ENCODE measurements at places on chromosomes 4 and X.
A peak's percentile ranks its signal among the peaks of the same experiment; 100 is the strongest.

GRCh38 chrX:140292961-140293360 lies 211.9 kb downstream of the SOX3 start:
- DNase-seq: no peak

DNA sequence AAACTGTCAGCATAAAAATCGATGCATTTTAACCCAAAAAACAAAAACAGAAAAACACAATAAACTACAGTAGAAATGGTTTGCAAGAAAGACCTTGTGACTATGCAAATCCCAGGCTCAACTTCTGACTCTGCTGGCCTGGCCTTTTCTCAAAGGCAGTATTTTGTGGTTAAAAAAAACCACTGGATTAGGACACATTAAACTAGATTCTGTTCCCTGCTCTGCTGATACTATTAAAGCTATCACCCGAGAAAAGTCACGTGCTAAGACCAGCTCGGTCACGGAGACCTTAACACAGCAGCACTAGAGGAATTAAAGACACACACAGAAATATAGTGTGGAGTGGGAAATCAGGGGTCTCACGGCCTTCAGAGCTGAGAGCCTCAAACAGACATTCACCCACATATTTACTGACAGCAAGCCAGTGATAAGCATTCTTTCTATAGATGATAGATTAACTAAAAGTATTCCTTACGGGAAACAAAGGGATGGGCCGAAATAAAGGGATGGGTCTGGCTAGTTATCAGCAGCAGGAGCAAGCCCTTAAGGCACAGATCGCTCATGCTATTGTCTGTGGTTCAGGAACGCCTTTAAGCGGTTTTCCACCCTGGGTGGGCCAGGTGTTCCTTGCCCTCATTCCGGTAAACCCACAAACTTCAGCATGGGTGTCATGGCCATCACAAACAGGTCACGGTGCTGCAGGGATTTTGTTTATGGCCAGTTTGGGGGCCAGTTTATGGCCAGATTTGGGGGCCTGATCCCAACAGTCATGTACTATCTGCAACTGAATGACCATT lies 16.1 kb downstream of the CBR4 start:
- no peak for DNase-seq

- no peak for DNase-seq
These were observed 24.5 kb downstream of the KIAA0232 start for GRCh38 chr4:6806924-6807626.

GRCh38 chr4:5969336-5969735 lies 48.9 kb downstream of the C4orf50 start:
- DNase-seq: no peak

DNA sequence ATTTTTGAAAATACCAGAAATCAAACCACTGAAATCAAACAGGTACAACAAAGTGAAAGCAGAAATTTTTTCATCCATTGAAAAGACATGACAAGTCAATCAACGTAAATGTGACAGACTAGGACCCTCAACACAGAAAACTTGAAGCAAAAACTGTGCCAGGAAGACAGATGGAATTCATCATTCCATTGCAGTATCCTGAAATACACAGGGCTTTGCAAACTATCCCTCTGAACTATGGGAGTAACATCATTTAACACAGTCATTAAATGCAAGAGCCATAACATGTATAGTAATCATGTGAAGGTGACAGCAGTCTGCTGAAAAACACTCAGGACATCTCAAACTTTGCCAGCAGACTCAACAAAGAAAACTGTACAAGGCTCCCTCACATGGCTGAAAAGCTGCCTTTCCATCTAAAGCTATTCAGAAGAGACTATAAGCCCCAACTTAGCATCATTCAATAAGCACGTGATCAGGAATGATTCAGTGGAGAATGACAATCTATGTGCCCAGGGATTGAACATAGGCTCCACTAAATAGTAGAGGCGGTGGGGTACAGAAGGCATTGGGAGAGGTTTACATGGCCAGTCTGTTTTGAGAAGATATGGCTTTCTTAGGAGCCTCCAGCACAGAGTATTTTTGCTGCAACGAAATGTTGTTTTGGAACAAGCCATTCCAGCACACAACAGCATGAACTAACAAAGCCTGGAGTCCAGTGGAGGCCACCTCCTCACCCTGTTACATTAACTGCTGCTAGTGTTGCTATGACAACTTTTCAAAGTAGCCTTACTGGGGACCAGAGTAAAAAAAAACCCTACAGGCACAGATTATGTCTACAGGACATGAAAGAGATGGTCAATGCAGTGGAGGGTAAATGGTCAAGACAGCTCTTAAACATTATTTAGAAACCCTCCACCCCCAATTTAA lies 274.5 kb upstream of the NOCT start:
- no peak for DNase-seq

GRCh38 chrX:11499076-11500044 lies 166.4 kb downstream of the ARHGAP6 start:
- DNase-seq: no peak

DNA sequence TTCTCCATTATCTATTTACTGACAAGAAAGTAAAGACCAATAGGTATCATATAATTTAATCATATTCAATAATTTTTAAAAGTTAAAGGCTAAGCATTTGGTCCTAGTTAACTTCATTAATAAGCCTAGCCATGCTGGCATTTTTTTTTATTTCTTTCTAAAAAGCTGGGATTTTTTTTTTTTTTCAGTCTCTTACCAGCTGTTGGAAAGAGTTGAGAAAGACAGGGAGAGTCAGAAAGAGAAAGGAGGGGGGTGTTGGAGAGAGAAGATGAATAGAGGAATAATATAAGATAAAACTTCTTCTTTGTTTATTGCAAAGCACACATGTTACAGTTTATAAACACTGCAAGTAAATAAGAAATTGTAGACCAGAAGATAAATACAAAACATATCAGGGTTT lies 5.9 kb upstream of the NR3C2 start:
- DNase-seq: no peak

- DNase-seq: no peak
These were observed 170.2 kb upstream of the PCDH18 start for GRCh38 chr4:137702512-137702911.

DNA sequence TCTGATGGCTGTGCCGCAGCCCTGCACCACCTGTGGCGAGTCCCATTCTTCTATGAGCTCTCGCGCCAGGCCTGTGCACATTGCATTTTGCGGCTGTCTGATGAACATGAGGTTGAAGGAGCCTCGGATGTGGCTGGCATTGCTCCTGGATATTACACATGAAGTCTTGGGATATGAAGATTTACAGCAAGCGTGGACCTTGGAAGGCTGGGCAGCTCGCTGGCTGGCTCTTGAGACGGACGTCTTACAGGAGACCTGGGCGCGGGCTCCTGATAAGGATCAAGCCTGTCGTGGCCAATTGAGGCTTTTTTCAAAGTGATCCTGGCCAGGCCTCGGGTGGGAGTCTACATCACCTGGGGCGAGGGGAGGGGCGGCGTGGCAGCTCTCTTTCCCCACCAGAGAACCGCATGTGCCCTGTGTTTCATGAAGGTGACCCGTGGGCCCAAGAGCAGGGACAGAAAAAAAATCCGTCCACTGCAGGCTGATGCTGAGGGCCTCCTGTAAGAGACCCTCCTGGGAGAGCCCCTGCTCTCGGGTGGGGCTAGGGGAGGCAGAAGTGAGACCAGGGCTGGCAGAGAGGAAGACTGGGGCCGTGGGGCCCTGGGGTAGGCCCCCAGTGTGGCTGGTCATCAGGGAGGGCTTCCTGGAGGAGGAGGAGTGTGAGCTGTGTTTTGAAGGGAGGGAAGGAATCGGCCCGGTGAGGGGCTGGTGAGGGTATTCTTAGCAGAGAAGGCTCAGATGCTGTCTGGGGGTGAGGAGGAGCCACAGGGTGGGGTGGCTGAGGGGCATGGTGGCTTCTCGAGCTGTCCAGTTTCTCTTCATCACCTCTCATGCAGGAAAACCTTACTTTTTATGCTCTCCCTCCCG lies 23.6 kb downstream of the CPZ start:
- no peak for DNase-seq

- DNase-seq: peak; percentile 8
These were observed at the start of gene NAP1L5 for GRCh38 chr4:88697588-88698329. Gene NAP1L5 (minus strand): TSS chr4:88697829. CDS start chr4:88697754, 75 bp downstream.

- DNase-seq: no peak
These were observed 119.3 kb upstream of the NR3C2 start for GRCh38 chr4:148561467-148561866.

- DNase-seq: no peak
These were observed 22.3 kb downstream of the UBA6 start for GRCh38 chr4:67678612-67679011.

DNA sequence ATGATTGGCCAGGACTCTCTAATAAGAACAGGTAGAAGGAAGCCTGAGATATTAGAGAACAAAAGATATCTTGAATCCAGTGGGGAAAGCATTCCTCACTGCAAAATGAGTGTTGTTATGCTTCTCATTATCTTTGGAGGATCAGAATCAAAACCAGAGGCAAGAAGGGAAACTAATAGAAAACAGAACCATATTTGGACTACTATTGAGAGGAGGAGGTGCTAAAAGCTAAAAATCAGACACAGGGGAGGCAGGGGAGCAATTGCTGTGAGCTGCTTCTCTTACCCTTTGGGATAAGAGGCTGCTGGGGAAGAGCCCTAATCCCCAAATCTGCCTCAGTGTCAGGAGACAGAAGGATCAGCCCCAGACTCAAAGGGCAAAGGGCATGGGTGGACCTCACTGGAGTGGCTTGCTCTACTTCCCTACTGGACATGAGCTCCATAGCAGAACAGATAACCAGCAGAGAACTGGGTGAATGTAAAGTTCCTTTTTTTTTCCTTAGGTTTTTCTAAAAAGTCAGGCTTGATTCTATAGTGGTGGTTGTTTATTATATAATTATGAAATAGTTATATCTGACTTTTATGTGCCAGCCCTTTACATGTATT lies 60.1 kb downstream of the SEPTIN11 start:
- DNase-seq: no peak

- no peak for DNase-seq
These were observed 4.6 kb upstream of the DCAF4L1 start for GRCh38 chr4:41976775-41977516.

DNA sequence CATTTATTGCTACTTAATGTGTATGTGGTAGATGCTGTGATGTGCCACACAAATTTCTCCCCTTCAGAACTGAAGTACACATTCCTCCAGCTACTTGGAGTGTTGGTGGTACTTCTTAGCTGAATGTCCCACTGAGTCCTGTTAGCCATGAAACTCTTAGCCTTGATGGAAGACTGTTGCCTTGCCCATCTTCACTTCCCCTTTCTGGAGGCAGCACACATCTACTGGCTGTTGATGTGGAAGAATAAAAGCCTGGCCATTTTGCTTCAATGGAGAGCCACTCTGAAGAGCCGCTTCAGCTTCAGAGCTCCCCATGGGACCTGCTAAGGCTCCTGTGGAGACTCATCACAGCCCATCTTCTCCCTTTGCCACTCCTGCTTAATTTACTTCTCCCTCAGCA lies 157.7 kb upstream of the PITX2 start:
- no peak for DNase-seq

- DNase-seq: no peak
These were observed 48.4 kb downstream of the PRKG2 start for GRCh38 chr4:81166458-81167160.

- DNase-seq: peak; percentile 5
These were observed 88.8 kb upstream of the GPC3 start for GRCh38 chrX:134074151-134074550.

DNA sequence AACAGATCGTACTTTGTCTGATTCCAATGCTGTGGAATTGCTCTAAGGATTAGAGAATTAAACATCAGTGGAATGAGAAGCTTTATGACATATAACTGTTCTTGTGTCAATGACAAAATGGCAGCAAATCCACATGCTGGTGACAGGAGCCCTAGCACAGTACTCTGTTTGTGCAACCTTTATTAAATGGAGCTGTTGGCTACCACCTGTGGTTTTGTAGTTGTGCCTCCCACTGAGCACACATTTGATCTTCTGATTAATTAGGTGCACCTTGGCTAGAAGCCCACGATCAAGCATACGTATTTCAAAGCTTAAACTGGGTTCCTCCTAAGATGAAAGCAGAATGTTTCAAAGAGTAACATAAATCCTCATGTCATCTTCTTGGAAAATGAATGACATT lies 394.0 kb upstream of the IGFBP7 start:
- DNase-seq: no peak

DNA sequence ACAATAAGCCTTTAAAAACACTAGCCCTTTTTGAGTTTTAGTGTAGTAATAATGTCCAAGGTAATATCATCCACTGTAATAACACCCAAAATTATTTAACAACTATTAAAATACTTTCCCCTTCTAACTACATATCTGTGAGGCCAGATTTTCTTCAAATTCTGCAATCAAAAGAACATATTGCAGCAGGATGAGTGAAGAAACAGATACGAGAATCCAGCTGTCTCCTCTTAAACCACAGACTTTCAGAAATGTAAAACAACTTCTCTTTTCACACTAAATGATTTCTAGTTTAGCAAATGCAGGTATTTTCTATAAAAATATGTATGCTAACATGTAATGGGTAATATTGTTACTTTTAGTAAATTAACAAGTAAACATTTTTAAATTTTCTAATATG lies 148.9 kb downstream of the PRDM5 start:
- no peak for DNase-seq

DNA sequence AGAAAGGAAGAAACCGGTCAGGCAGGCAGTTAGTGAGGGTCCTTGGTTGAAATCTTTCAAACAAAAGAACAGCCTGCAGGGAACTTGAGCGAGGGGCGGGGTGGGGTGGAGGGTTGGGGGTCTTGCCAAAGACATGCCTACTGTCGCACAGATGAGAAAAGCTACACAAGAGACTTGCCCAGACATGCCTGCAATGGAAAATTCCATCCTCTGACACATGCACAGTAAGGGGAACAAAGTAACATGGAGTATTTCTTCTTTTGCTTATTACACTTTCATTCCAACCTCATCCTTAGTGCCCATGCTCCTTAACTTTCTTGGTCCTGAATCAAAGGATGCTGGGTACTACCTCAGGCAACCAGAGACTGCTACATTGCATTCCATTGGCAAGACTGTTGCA lies 1491.2 kb downstream of the STIM2 start:
- DNase-seq: no peak

- no peak for DNase-seq
These were observed 247.7 kb upstream of the ARSJ start for GRCh38 chr4:114226968-114227760.

GRCh38 chrX:135737366-135738071 lies 24.1 kb downstream of the CT45A1 start:
- no peak for DNase-seq

DNA sequence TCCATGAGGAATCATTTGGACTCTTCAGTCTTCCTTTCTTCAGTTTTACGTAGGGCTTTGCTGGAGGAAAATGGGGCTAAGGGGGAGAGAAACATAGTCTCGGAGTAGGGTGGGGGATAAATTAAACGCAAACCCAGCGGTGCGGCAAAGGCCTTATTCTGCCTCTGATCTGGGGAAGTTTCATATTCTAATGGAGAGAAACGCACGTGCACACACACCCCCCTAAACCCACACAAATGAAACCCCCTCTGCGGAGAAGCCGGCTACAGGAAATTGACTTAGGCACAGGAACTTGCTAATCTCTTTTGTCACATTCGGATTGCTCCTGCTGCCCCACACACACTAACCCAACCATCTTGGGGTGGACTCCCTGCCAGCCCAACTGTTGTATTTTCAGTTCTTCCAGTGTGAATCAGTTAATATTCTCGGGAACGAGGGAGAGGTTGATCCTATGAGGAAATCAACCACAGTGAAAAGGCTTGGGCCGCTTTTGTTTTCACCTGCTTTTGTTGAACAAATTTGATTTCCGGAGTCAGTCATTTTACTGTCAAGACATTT lies at the start of gene RHOH:
Gene RHOH (plus strand): TSS at position 308 of the 558 bp plus-strand sequence. CDS start 46,356 bp downstream, outside the sequence.
- no peak for DNase-seq

All from RWPE1 (cell line).